ENCODE measurements at places on chromosomes 3 and 15. TPM values are rescaled to one million over a fixed set of nuclear protein-coding genes. Genes with fewer than 3 reads are reported as not detected.

GRCh38 chr3:42493126-42493797, 9.2 kb upstream of the VIPR1 start:
- no peak for DNase-seq

DNA sequence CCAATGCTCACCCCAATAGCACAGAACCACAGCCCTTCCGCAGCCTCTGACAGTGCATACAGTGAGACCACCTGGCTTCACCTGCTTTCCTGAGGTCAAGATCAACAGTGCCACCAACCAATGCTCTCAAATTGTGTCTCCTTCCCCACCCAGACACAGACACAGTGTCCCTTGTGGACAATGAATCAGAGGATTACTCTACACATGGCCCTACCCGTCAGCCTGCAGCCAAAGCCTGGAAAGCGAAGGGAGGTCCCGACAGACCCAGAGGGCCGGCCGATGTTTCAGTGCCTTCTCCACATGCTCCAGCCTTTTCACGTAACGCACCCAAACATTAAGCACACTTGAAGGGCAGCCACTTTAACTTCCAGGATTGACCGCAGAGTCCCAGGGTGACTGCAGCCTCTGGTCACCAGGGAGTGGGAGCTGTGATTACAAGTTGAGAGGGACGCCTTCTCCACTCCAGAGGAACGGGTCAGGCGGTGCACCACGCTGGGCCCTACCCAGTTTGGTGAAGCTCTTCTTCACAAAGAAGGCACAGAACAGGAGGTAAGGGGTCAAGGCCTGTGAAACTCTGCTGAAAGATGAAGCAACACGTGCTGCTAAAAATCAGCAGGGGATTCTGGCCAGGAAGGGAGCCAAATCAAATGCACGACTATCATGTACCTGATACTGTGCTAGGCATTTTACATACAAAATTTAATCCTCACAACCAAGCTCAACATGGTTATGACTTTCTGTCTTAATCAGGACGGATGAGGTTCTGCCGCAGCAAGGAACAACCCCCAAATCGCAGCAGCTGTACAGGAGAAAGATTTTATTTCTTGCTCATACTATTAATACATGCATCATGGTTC, 17.2 kb downstream of the KLHL25 start:
- DNase-seq = no peak

DNA sequence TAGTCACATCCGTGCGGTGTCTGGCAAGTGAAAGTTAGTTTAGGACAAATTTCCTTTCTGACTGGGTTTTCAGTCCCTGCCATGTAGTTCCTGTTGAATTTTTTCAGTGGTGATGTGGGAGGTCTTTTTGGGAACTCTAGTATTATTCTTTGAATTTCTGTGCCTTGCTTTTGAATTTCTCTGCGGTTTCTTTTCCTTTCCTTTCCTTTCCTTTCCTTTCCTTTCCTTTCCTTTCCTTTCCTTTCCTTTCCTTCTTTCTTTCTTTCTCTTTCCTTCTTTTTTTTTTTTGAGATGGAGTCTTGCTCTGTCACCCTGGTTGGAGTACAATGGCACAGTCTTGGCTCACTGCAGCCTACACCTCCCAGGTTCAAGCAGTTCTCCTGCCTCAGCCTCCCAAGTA, 88.2 kb downstream of the CGNL1 start:
- no peak for DNase-seq

DNA sequence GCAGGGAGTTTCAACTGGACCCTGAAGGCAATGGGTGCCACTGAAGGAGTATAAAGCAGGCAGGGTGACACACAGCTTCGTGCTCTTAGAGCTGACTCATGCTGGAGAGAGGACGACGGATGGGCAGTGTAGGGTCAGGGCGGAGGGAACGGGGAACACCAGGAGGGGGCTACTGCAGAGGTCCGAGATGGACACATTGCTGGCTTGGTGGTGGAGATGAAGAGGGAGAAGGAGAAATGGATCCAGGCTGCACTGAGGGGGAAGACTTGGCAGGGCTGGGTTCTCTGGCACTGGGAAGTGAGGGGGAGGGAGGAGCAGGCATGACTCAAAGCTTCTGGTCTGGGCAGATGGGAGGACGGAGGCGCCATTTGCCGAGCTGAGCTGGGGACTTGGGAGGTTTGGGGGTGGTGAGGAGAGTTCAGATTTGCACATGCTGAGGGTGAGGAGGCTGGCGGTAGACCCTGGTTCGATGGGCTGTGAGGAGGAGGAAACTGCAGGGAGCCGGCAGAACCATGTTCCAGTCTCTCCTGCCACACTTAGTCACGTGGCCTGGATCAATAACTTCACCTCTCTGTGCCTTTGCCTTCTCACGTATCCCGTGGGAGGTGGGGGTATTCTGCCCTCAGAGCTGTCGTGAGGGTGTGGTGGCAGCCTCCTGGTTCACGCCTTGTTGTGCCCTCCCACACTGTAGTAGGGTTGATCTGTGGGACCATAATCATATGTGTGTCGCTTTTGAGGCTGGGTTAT, 4.6 kb upstream of the KCTD6 start:
- no peak for DNase-seq

- no peak for DNase-seq
Measured at GRCh38 chr3:10515884-10516495, 10.6 kb upstream of the ATP2B2 start.

GRCh38 chr3:177746337-177746933, 549.2 kb upstream of the TBL1XR1 start:
- DNase-seq = no peak

DNA sequence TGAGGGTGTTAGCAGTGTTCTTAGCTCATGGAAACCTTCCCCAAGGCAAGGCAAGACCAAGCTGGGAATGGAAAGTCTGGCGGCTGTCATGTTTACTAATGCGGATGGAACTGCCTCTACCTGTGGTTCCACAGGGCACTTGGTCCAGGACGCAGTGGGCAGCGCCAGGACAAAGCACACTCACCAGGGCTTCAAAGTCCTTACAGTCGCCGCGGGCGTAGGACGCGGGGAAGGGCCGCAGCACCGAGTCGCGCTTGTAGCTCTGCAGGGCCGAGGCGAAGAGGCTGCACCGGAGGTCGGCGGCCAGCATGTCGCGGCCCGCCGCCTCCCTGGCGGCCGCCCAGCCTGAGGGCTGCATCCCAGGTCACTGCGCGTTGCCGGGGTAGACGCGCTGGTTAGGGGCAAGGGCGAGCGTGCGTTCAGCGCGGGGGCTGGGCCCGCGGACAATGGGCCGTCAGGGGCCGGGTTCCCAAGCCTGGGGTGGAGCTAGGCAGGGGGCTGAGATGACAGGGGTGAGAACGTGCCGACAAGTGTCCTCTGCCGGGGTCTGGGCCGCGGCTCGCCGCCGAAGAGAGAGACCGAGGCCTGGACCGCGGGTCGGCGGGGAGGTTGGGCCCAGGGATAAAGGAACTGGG, 497 bp downstream of the PARP16 start:
- DNase-seq = peak; percentile 15

- no peak for DNase-seq
Measured at GRCh38 chr15:67833710-67834511, 5.9 kb downstream of the RNU6-1 start.

- no peak for DNase-seq
Measured at GRCh38 chr3:185984203-185984602, 46.4 kb upstream of the TRA2B start.

DNA sequence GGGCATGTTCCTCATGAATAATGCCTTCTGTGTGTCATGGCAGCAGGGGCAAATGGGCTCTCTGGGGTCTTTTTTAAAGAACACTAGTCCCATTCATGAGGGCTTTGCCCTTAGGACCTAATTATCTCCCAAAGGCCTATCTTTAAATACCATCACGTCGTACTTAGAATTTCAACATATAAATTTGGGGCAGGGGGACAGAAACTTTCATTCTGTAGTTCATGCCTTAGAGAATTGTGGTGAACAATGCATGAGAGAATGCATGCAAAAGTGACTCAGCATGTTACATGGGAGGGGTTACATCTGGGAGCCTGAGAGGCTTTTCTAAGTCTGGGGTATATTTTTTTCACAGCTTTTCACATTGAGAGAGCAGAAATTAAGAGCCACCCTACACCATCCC, 208.5 kb upstream of the ROPN1 start:
- no peak for DNase-seq

DNA sequence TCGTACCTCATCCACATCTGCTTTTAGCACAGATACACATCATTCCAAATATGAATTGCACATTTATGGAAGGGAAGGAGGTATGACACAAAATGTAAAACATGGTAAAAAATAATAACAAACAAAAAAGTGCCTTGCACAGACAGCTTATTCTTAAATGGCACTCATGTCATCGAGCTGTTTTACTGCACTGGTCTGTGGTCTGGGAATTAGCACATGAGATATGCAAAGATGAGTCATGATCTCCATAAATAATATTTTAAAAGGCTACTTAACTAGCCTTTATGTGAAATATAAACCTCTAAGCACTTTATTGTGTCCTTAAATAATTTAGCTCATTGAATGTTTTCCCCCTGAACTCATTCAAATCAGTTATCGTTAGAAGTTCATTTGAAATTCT, 142.2 kb upstream of the ZNF385D start:
- no peak for DNase-seq

DNA sequence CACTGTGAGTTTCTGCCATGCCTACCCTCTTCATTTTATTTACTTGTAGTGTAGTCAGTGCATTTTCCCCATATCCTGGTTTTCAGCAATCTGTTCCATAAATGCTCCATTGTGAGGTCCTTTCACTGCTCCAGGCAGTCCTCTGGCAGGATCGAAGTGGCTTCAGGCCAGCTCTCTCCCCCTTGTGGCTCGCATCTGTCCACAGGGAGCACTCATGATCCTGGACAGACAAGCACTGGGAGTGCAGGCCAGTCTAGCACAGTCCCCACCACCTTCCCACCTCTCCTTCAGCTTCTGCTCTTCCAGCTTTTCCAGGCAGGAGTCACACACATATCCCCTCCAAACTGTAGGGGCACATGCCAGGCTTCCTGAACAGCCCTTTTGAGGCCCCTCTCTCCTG, 173.6 kb downstream of the PPM1L start:
- peak; percentile 58 for DNase-seq

ST8SIA2 gene
- 8.1 TPM for total RNA-seq

PDZRN3 gene
- 104 TPM for total RNA-seq

BOC gene
- total RNA-seq = 3.1 TPM
